Hematopoietic multipotent progenitor cell treated with erythropoietin and hydrocortisone succinate and interleukin-3 and kit ligand, for 6 days (in vitro differentiated cells): ENCODE measurements at places on chromosomes 12 and 14.
A peak's percentile ranks its signal among the peaks of the same experiment; 100 is the strongest.

DNA sequence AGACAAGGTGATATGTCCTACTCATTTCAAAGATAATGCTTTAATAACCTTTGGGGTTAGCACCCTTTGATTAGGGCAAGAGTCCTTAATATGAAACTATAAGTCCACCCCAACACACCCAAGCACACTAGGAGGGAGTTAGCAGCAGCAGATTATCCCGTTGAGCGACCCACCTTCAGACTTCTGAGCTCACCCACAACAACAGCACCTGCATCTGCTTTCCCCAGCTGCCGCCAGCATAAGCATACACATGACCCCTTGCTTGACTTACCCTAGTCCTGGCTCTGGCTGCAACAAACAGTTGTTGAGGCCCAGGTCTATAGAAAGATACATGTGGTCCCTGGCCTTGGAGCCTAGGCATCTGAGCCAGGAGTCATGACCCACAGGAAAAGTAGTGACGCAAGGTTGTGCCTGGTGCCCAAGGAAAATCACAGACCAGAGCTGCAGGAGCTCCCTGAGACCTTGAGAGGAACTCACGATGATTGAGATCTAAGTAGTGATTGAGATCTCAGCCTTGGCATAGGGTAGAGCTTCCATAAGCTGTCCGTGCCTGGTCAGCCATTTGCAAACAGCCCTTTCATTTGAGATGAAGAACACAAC, 19.0 kb downstream of the ZDHHC22 start:
- no peak for DNase-seq

GRCh38 chr14:44626423-44626822, 119.3 kb upstream of the FSCB start:
- no peak for DNase-seq

DNA sequence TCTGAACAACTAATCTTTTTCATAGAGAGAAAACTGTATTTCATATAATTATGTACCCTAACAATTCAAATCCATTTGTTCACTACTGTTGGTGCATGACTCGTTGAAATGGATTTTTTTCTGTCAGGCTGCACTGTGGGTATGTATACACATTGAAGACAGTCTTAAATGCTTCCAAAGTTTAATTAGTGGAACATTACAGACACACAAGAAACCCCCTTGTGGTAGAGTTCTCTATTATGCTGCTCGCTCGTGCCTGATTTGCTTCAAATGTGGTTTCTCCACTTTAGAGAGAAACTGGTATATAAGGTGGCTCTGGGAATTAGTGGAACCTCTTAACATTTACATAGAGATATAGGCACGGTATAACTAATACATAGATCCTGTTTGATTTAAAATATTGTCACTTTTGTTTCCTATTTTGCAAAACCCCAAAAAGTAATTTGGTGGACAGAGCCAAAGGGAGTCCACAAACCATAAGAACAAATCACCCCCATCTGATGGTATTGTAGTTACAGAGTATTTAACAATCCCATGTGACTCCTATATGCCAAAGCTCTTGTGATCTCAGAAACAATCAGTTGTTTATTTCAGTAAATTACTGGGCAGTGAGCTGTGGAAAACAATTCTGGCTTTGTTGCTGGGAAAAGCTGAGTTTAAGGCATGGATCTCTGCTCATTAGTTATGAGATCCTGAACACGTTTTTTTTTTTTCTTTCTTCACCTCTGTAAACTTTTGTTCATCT, 159.5 kb downstream of the BRMS1L start:
- no peak for DNase-seq

DNA sequence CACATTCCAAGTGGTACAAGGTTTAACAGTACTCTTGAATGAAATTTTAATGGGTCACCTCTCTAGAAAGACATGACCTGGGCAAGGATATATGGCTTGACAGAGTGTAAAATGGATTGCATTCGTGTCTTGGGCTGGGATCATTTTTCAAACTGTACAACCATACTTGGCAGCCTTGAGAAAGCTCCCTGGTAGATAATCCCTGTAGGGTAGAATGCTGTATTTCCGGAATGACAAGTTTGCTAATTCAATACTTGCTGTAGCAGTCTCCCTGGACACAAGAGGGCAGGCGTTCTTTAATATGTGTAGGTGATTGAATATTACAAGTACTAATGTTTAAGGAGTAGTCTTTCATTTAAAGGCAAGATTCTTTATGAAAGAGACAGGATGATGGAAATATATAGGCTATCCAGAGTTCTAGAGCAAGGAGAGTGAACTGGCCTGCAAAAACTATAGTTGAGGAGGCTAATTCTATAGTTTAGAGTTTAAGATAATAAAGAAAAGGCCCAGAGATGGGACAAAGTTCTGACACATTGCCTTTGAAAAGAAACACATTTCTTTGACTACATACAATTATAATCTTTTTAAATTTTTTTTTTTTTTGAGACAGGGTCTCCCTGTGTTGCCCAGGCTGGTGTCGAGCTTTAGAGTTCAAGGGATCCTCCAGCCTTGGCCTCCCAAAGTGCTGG, 53.4 kb downstream of the PLBD1 start:
- peak; percentile 73 for DNase-seq

DNA sequence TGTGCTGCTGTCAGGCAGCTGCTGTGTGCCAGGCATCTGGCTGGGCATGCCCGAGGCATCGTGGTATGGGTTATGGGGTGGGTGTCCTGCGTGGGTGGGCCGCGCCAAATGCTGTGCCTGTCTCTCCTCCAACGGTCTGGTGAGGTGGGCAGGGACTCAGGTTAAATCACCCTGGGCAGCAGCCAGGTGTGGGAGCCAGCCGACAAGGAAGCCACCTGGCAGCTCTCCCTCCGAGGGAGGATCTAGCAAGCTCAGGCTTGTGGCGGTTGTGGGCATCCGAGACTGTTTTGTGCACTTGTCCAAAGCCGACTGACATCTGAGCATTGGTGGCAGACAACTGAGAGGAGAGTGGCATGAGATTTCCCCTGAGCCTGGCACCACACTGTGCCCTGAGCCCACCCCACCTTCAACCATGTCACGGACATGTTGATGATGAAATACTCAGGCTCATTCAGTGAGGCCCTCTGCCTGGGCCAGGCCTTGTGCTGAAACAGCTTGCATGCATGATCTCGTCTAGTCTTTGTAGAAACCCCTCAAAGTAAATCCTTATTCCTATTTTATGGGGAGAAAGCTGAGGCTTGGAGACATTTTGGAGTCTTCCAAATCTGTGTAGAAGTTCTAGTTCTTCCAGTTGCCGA, 181.8 kb upstream of the MYL2 start:
- no peak for DNase-seq

GRCh38 chr12:118060301-118061010, 523 bp downstream of the WSB2 start:
- peak; percentile 45 for DNase-seq

- DNase-seq, result no peak
Observed at GRCh38 chr12:25827141-25827540, 131.3 kb upstream of the RASSF8 start.

GRCh38 chr14:85233756-85234155, 296.2 kb upstream of the FLRT2 start:
- DNase-seq, result no peak

- DNase-seq, result peak; percentile 91
Observed at GRCh38 chr12:47651368-47652254, 54.2 kb downstream of the RPAP3 start.

GRCh38 chr12:1809591-1810190, 10.7 kb upstream of the LRTM2 start:
- peak; percentile 46 for DNase-seq

DNA sequence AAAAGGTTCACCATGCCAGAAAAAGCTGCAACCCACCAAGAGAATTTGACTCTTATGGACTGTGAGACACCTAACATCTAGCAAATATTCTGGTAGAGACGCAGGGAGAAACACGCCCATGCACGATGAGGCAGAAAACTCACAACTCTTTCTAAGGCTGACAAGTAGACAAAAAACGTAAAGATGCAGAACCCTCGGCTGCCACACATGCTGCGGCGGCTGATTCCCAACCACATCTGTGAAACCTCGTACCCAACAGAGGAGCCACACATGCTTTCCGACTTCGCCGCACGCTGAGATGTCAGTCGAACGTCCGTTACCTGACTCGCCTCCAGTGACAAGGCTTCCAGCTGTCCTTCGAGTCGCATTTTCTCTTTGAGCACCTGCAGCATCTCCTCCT, 21.8 kb downstream of the GOLGA3 start:
- DNase-seq, result no peak

DNA sequence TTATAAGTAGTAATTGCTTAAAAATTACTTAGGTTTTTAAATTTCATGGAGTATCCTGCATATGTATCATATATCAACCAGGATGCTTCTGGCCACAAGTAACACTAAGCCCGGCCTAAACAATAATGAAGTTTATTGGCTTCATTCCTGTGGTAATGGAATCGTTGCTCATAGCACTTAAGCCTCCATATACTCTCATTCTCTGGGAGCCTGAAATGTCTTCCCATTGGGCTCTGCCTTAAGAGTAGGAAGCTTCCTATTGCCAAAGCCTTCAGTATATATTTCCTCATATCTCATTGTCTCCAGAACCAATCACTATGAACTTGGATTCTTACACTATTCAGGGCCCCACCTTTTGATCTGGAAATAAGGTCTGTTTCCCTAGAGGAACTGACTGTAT, 83.8 kb upstream of the DNM1L start:
- DNase-seq, result no peak

- no peak for DNase-seq
Observed at GRCh38 chr12:64225626-64226025, 3.5 kb upstream of the KICS2 start.

DNA sequence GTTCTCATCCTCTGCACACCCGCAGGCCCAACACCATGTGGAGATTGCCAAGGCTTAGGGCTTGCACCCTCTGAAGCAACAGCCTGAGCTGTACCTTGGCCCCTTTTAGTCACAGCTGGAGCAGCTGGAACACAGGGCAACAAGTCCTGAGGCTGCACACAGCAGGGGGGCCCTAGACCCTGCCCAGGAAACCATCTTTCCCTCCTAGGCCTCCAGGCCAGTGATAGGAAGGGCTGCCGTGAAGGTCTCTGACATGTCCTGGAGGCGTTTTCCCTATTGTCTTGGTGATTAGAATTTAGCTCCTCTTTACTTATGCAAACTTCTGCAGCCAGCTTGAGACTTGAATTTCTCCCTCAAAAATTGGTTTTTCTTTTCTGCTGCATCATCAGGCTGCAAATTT, 373.5 kb upstream of the CLEC14A start:
- no peak for DNase-seq

DNA sequence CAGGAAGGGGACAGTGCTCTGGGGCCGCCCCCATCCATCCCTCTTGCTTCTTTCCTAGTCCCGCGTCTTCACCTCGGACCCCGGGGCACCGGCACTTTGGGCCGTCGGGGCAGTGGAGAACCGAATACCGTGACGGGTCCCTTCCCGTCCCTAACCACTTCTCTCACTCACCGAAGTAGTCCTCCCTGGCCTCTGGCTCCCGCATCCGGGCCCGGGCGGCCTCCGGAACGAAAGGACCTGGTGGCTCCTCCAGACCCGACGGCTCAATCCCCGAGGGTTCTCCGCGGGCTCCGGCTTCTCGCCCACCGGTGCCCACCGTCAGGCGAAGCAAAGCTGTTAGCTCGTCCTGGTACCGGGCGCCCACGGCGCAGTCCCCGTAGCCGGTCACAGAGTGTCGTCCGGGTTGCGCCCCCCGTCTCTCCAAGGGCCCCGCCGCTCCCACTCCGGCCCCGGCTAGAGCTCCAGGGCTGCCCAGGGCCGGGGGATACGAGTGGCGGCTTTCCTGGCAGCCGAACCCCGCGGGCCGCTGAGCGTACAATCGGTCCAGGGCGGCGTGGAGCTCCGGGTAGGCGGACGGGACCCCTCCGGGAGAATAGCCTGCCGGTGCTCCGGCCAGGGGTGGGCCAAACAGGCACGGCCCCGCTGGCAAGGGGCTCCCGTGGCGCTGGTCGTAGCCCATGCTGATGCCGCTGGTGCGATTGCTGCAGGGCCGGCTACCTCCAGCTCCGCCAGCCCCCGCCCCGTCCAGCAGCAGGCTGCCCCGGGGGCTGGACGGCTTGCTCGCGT, 1.1 kb downstream of the AJUBA start:
- no peak for DNase-seq
